CD8-positive, alpha-beta memory T cell (primary cell): ENCODE measurements at places on chromosomes 7 and 10.

GRCh38 chr10:77299320-77299719 lies 338.3 kb downstream of the KCNMA1 start:
- no peak for DNase-seq

- no peak for DNase-seq
Observed at GRCh38 chr10:11424456-11425295, 186.8 kb downstream of the USP6NL start.

DNA sequence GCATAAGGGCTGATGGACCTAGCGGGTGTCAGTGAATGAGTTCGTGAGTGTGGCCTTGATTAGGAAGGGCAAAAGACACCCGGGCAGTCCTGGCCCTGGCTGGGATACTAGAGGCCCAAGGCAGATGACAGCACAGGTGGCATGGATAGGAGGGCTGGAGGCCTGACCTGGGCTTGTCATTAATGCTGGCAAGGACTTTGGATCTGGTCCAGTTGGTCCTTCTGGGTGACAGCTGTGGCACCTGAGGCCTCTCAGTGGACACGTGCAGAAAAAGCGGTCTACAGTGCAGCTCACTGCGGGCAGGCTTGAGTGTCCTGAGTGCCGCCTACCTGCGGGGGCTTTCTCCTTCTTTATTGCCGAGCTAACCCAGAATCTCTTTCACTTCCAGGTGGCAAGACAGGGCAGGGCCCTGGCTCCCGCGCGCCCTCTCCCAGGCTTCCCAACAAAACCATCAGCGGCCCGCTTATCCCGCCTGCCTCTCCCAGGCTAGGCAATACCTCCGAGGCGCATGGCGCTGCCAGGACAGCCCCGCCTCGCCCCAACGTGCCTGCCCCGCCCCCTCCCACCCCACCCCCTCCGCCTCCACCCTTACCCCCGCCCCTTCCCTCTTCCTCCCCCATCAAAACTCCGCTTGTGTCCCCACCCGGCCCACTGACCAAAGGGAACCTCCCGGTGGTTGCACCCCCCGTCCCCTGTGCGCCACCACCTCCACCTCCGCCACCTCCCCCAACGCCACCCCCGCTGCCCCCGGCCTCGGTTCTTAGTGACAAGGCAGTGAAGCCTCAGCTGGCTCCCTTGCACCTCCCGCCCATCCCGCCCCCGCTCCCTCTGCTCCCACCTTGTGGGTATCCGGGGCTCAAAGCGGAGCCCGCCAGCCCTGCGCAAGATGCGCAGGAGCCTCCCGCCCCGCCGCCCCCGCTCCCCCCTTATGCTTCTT lies 77.4 kb downstream of the WIPF3 start:
- no peak for DNase-seq

GRCh38 chr10:108425283-108425964 lies 1260.9 kb upstream of the SORCS1 start:
- DNase-seq, result no peak

DNA sequence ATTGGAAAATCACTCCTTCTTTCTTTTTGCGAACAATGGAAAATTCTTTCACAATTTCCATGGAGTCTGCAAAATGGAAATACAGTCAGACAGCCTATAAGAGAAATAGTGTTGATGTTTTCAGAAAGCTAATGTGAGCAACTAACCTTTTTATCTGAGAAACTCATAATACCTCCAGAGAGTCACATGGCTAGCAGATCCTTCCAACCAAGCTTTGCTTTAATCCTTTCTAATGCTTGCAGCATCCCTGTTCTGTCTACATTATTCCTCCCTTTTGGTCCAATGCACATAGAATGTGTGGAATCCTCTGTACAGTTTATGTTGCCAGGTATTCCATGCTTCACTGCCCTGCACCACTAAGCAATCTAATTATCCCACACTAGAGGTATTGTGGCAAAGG lies 717.5 kb upstream of the LRRN3 start:
- DNase-seq, result no peak

DNA sequence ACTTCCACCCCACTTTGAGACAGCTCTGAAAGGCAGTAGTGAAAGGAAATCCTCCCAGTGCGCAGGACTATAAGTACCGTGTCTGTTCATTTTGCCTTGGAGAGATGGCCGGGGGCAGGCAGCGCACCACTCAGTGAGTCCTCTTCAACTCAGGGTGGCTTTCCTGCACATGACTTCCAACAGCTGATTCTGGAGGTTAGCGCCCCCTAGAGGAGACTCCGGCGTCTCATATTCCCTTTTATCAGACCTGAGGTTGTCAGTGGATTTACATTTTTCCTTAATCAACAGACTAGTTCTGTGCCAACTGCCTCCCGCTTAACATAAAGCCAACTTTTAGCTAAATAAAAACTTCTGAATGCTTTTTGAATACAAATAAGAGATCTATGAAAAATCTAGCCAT lies 101.0 kb downstream of the HERPUD2 start:
- no peak for DNase-seq

GRCh38 chr7:80098795-80099194 lies 35.8 kb upstream of the GNAI1 start:
- DNase-seq, result no peak
